ENCODE measurements at places on chromosomes 5 and 9.

GRCh38 chr9:110106661-110107060 lies 101.3 kb downstream of the C9orf152 start:
- no peak for DNase-seq

GRCh38 chr5:40687321-40687720 lies 7.6 kb downstream of the PTGER4 start:
- DNase-seq: no peak

GRCh38 chr5:166188501-166189325 lies 2102.7 kb upstream of the WWC1 start:
- DNase-seq: no peak

- no peak for DNase-seq
Observed at GRCh38 chr9:77820293-77820954, 172.3 kb upstream of the GNA14 start.

- DNase-seq: no peak
Observed at GRCh38 chr5:72908664-72909063, 47.2 kb upstream of the FCHO2 start.
